ENCODE measurements at places on chromosomes 7 and 10.

GRCh38 chr10:119973281-119973680 lies 80.8 kb downstream of the SEC23IP start:
- no peak for DNase-seq

DNA sequence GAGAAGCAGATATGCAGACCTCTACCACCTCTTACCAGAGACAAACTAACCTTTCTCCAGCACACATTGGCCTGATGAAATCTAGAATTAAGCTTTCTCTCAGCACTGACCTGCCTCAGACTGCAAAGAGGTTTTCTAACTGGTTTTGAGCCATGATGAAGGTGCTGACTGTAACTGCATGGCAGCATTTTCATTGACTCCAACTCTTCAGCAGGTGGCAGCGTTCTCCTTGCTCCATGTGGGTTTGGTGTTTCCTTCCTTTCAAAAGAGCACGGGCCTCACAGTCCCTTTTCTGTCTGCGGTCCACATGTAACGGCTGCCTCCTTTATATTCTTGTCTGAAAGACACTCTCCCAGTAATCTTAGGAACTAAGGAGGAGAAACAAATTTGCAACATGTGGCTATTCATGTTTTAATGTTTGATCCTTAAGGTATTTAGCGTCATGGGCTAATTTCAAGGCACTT lies 12.6 kb downstream of the KLLN start:
- DNase-seq: peak; percentile 63

DNA sequence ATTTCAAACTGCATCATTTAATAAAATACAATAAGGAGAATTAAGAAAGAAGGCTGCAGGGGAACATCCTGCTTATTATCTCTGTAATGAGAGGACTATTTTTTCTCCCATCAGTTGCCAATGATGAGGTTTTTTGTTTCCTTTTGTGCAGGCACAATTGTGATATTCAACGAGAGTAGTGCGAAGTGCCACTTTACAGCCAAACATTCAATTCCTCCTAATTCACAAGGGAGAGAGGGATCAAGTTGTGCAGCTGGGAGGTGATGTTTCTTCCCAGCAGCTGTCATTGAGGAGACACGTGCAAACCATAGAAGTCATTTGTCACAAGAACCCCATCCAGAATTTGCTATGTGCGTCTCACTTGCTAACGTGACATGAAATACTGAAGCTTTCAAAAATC lies 81.6 kb upstream of the ICA1 start:
- no peak for DNase-seq

GRCh38 chr10:78729800-78730199 lies 339.0 kb upstream of the ZMIZ1 start:
- DNase-seq: no peak
